ENCODE measurements at places on chromosomes 5 and 9. TPM values are rescaled to one million over a fixed set of nuclear protein-coding genes. Genes with fewer than 3 reads are reported as not detected.

PCDHGA5 gene
- total RNA-seq, result 5.3 TPM

IRX2 gene
- total RNA-seq, result 3.1 TPM

SNX24 gene
- total RNA-seq, result 19.3 TPM

PRRX2 gene
- total RNA-seq, result 0.20 TPM

NMRK1 gene
- total RNA-seq, result 18.2 TPM

TAF11L5 gene
- not detected for total RNA-seq

CA9 gene
- 0.64 TPM for total RNA-seq

ORM1 gene
- total RNA-seq, result not detected

RBM27 gene
- total RNA-seq, result 16.7 TPM

IL9 gene
- not detected for total RNA-seq

SHC3 gene
- 0.59 TPM for total RNA-seq

NUTM2G gene
- total RNA-seq, result not detected

ZBTB5 gene
- total RNA-seq, result 5.2 TPM

SHOC1 gene
- total RNA-seq, result not detected

SV2C gene
- 0.05 TPM for total RNA-seq

NRARP gene
- total RNA-seq, result 4.0 TPM

NAA35 gene
- total RNA-seq, result 18.2 TPM

LSM11 gene
- 1.7 TPM for total RNA-seq

SUSD3 gene
- 0.87 TPM for total RNA-seq

TJP2 gene
- total RNA-seq, result 123 TPM

CARTPT gene
- not detected for total RNA-seq

All from left ventricle myocardium superior (tissue), 1 donor.